Activated naive CD8-positive, alpha-beta T cell treated with anti-CD3 and anti-CD28 coated beads for 36 hours (primary cell): ENCODE measurements at places on chromosomes 3 and 15.

- DNase-seq = no peak
Measured at GRCh38 chr3:58102390-58102750, 94.1 kb downstream of the FLNB start.

- no peak for DNase-seq
Measured at GRCh38 chr3:157082305-157082982, 77.5 kb downstream of the CCNL1 start.

GRCh38 chr3:83515123-83515522 lies 1443.7 kb upstream of the CADM2 start:
- DNase-seq = no peak

DNA sequence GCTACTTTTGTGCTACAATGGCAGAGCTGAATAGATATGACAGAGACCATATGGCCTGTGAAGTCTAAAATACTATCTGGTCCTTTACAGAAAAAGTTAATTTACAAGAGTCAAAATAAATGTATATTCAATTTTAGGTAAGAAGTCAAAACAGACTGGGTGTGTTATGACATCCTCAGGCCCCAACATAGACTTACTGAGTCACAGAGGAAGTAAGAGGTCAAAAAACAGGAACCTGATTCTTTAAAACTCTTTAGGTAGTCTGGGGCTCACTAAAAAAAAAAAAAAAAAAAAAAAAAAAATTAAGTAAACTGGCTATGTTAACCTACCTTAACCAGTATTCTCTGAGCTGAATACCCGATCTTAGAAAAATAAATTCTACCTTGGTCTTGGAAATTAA lies 13.1 kb downstream of the DNAAF4 start:
- DNase-seq = no peak
